ENCODE measurements at places on chromosomes 13 and 19.

DNA sequence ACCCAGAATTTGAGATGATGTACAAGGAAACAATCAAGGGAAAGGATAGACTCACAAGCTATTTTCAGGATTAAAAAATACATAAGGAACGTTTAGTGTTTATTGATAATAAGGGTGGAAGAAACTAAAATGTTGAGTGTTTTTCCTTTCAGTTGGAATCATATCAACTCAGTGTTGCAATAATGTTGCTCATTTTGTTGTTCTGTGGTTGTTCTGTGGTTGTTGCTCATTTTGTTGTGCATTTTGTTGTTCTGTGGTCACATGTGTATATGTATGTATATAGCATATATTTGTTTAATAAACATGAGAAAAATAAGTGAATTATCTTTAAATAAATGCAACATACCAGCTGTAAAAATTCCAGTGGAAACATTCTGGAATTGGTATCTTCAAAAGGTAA lies 262.4 kb upstream of the SPRY2 start:
- DNase-seq: no peak

DNA sequence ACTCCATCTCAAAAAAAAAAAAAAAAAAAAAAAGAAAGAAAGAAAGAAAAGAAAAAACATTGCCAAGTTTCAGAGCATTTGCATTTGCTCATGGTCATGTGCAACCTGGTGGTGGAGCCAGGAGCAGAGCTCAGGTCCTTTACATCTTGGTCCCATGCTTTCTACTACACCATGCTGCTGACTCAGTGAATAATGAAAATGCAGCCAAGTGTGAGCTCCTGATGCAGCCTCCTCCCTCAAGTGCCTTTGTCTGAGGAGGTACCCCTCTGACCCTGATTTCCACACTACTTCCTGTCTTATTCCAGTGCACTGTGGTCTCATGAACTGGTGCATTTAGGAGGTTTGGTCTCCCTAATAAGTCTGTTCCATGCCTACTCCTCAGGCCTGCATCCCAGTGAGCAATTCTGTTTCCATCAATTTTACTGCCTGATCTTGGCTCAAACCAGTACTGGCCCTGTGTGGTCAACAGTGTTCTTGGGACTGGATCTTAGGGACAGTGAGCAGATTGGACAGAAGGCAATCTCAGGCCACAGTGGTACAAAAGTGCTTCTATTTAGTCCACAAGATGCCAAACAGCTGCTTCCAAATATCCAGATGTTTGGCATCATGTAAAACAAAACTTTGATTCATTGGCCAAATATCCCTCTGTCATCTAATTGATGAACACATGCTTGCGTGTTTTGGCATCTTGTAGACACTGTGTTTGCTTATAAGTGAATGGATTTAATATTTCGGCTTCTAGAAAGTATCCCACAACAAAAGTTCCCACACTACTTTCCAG lies 28.8 kb upstream of the LRCH1 start:
- no peak for DNase-seq

GRCh38 chr19:51808333-51808986 lies 13.5 kb downstream of the FPR3 start:
- no peak for DNase-seq

- no peak for DNase-seq
These were observed 9.1 kb downstream of the OR7C2 start for GRCh38 chr19:14950421-14950820.

DNA sequence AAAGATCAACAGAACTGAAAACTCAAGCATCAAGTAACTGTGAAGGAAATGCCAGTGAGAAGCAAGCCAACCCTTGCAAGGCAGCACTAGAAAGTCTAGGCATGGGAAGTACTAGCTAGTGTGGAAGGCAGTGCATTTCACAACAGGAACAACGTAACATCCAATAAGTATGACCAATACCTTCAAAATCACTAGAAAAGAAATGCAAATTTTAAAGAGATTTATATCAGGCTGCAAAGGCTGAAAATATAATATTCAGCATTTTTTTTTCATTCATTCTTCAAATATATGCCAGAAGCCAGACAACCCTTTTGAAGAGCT lies 121.9 kb downstream of the DLEU7 start:
- no peak for DNase-seq

- DNase-seq: no peak
These were observed 51.0 kb upstream of the FGF14 start for GRCh38 chr13:102452836-102453235.

DNA sequence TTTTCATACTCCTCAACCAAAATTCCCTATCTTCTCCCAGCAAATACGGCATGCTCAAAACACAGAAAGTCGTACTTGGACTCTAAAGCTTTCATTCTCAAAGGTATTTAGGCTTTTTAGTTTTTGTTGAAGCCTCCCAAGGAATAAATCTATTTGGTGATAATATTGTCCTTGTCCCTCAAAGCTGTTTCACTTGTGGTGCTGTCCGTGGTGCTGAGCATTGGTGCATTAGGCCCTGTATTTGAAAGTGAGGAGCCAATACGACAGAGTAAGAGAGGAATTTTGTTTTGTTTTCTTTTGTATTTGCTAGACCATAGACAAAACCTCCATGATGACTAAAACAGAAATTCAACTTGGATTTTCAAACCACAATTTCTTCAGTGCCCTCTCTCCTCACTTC lies 3.2 kb upstream of the LGALS13 start:
- no peak for DNase-seq

GRCh38 chr19:12751635-12752034 lies at the start of gene BEST2:
TSS of gene BEST2 (plus strand) at chr19:12751791. CDS start at chr19:12752593, 802 bp downstream.
- no peak for DNase-seq

GRCh38 chr13:39322836-39323585 lies 280.0 kb downstream of the LHFPL6 start:
- DNase-seq: no peak

DNA sequence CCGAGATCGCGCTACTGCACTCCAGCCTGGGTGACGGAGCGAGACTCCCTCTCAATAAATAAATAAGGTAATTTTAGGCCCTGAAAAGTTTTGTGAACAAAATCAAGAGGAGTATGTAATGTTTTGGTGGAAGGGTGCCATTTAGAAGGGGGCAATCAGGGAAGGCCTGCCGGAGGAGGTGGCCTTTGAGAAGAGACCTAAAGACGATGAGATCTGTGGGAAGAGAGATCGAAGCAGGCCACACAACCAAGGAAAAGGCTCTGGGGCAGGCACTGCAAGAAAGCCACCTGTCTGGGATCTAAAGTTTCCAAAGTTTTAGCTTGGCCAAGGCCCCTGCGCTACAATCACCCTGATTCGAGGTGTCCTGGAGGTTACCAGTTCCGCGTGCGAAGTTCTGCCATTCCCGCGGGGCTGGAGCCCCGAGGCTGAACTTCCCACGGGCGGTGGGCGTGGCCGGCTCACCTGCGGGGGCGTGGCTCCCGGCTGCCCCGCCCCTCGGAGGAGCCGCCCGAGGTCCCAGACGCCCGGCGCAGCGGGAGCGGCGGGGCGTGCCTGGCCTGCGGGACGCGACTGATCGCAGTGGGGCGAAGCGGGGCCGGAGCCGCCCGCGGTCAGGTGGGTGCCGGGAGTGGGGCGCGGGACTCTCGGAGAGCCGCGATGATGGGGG lies at the start of gene KLC3:
TSS of gene KLC3 (plus strand) at position 519 of the 667 bp plus-strand sequence. CDS start 4,792 bp downstream, outside the sequence.
- DNase-seq: no peak

GRCh38 chr19:38024992-38025908 lies 118.2 kb downstream of the SIPA1L3 start:
- DNase-seq: no peak

DNA sequence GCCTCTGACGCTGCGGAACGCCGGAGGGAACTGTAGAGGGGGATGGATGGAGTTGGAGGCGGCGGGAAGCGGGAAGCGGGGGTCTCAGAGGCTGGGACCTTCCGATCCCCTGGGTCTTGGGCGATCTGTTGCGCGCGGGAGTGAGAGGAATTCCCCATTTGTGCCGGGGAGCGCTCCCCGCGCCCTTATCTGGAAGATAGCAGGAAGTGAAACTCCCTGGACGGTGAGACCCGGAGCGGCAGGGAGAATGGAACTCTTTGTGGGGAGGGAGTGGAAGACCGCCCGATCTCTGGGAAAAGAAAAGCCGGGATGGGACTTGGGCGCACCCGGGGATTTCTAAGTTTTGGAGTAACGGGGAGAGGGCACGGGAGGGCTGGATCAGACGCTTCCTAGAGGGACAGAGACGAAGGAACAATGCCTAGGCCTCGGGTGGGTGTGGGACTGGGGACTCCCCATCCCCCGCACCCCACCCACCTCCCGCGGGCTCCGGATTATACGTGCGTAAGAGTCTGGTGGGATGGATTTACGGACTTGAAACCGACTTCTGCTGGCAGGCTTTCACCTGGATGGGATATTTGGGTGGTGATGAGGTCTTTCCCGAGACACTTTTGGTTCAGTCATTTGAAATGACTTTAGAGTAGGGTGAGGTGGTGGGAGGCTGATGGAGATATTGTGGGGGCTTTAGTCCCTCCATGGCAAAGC lies 495 bp downstream of the LSR start:
- no peak for DNase-seq

GRCh38 chr13:52780611-52781010 lies 41.0 kb upstream of the CNMD start:
- DNase-seq: no peak

DNA sequence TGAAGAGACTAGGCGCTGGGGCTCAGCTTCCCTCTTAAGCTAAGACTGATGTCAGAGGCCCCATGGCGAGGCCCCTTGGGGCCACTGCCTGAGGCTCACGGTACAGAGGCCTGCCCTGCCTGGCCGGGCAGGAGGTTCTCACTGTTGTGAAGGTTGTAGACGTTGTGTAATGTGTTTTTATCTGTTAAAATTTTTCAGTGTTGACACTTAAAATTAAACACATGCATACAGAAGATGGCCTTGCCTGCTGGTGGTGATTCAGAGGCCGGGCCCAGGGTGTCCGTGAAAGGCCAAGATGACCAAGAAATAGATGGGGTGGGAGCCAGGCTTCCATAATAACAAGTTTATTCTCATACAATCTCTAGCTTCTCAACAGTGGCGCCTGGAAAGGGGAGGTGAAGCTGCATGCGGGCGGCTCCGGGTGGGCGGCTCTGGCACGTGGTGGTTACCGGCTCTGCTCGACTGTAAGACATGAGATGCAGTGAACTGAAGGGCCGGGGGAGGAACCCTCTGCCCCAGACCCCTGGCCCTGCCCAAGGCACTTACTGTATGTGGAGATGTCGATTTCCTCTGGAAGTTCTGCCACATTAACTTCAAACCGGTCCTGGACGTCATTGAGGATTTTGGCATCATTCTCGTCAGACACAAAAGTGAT lies 10.5 kb downstream of the DDX39A start:
- DNase-seq: no peak

DNA sequence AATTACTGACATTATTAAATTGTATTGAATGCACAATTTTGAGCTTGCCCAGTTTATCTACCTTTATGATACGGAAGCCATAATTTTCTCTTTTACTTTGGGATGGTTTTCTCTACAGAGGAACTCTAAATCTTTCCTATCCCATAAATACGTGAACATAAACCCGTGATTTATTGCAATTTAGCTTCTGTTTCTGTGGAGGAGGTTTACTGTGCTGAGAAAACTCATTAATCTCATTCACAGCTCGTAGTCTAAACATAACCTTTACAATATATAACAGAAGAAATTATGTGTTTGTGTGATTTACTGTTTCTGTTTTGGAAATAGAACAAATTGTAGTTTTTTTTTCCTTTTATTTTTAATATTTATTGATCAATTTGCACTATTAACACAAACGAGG lies 207.1 kb upstream of the PCDH9 start:
- no peak for DNase-seq

- no peak for DNase-seq
These were observed 1716.5 kb upstream of the SLC10A2 start for GRCh38 chr13:104782741-104783140.

- DNase-seq: peak; percentile 49
These were observed 21.4 kb upstream of the ZNF181 start for GRCh38 chr19:34712395-34713261.

DNA sequence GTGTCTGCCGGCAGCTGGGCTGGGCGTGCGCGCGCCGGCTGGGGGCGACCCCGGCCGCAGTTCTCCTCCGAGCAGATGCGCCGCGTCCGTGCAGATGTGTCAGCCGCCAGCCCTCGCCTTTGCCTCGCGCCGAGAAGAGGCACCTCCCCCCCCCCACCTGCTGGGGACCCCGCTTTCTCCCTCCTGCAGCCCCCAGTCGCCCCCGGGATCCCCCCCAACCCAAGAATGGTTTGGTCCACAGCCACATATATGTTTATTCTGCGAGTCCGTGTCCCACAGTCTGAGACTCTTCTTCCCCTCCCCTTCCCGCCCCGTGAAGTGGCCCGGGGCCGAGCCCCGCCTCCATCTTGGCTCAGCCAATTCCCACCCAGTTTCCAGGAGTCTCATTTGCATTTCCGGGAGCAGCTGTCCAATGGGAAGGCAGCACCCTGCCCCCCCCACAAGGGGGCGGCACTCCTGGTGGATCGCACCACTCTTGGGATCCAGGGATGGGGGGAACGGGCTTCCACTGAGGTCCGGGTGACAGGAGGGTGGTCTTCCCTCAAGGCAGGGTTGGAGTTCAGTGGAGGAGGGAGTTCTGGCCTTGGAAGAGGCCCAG lies 8.6 kb downstream of the ISOC2 start:
- DNase-seq: no peak

- DNase-seq: no peak
These were observed 131.2 kb downstream of the DCLK1 start for GRCh38 chr13:36000028-36000427.

DNA sequence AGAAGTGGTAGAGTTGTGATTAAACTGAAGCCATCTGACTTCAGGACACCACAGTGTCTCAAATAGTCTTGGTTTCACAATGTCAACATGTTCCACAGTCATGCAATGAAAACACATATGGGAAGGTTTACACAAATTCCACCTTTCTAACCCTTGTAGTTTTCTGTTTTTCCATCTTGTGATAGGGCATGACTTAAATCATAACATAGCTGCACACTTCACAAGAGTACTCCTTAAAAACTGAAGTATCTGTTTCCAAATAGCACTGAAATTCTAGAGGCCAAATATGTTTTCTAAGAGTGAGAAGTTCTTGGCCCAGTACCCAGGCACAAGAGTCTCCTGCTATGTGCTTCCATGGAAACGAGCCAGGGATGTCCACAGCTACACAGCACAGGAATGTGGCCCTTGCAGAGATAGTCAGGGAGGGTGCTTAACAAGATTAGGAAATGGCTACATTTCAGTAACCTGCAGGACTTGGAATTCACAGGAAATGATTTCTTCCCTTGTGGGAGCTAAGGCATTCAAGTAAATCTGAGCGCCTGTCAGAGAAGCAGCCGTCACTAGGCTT lies 269.1 kb downstream of the NDFIP2 start:
- no peak for DNase-seq

- no peak for DNase-seq
These were observed 15.1 kb downstream of the CUL4A start for GRCh38 chr13:113224486-113224885.

DNA sequence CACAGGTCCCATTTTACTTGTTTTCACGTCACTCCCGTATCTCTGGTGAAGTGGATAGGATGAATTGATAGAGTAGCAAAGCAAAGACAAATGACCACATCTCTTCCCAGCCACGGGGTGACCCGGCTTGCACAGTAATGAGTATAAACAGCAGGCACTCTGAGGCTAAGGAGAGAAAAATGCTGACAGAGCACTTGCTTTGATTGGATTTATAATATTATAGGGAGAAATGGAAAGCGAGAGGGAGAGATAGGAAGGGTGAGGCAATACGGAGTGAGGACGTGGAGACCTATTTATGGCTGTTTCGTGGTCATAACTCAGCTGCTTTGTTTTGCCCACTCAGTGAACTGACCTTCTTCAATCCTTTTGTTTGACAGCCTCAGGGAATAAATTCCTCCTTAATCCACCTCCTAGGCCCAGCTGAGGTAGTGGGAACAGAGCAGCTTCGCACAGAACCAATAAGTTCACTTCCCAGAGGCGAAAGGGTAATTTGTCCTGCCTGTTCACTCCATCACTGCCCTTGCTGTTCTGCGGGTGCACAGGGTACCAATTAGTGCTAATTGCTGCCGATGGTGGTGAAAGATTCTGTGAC lies 68.6 kb downstream of the ERCC5 start:
- DNase-seq: no peak

Data from CMK (cell line).